ENCODE measurements at places on chromosomes 1 and 21.

- DNase-seq = no peak
These were observed 57.9 kb upstream of the KCNE2 start for GRCh38 chr21:34305605-34306604.

DNA sequence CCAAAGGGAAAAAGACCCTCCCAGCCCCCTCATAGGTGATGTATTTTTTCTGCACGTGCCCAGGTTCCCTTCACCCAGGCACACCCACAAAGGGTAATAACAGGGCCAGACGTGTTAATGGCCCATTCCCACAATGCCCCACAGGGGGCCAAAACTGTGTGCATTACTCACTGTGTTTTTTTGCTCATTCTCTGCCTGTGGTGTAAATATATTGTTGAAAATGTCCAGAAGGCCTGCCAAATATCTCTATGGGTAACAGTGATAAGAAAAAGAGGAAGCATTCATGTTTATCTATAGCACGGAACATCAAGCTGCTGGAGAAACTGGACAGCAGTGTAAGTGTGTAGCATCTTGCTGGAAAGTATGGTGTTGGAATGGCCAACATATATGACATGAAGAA, 21.9 kb downstream of the RHEX start:
- no peak for DNase-seq

DNA sequence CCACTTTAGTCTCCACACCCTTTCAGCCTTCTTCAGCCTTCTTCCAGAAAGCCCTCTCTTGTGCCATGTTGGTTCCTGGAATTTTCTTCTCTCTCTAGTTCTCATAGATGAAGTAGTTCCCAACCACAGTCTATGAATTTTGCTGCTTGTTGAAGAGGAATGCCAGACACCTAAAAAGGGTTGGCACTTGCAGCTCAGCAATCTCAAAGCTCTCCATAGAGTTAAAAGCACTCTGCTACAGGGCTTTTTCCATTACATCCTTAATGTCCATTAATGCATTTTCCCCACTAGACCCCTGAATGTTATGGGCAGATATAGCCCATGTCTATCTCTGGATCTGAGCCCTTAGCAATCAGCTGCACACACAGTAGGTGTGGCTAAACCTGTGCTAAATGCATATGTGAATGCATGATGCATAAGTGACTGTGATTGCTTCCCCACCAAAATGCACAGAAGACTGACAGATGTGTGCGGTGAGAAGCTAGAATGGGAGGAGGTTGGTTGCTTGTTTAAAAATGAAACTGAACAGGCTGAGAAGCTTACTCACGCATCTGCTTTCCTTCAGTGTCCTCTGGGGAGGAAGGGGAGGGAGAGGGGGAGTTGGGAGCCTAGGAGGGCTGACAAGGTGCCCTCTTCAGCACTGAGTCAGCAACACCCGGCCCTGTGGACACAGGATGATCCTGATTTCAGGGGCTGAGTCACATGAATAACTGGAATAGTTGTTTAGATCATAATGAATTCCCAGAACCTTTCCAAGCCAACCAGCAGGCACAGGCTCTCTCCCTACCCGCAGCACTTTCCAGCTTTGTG, 146.1 kb upstream of the FGGY start:
- DNase-seq = peak; percentile 99

DNA sequence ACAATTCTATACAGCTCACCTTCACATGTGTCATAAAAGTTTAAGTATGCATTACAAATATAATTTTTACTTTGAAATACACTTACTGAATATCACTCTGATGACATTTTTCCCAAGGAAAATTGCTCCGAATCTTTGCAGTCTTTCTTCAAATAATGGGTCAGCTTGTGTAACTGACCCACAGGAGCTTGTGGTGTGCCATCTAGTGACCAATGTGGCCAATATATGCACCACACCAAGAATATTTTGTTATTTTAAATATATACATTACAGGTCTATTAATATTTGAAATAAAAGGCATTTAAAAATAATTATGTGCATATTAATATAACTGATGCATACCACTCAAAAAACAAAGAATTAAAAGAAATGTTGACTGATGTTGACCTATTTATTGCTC, 271.4 kb downstream of the TBX15 start:
- peak; percentile 11 for DNase-seq

DNA sequence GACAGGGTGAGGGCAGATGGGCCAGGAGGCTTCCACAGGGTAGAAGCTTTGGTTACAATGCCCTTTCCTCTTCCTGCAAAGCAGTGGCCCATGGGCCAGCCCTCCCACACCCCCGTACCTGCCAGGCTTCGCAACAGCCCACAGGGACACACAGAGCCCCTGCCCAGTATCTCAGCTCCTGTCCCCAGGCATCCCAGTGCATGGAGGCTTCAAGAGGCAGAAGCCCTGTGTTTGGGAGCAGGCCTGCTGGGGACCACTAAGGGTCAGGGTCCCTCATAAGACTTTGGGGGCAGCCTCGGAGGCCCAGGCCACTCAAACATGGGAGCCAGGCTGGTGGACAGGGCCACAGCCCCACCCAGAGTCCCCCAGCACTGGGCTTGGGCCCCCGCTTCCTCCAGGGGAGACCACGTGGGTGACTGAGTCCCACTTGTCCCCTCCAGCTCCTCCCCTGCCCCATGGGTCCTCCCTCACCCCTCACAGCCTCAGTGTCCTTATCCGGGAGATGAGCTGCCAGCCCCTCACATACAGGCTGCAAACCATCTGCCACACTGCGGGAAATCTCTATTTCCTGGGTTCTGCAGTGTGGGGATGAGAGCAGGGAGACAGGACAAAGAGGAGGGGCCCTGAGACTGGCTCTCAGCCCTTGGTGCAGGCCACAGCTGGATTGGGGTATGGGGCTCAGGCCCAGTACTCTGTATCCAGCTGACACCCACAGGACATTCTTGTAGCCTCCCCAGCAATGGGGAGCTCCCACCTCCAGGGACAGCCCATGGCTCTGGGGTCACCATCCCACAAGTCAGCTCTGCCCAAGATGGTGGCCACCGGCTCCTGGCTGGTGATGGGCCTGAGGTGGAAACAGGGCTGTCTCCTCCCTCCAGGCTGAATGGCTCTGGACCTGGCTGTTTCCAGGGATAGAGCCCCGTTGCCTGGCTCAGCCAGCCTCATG, 50.7 kb downstream of the WNT9A start:
- DNase-seq = no peak

GRCh38 chr1:36279789-36280296, 26.3 kb upstream of the SH3D21 start:
- no peak for DNase-seq

DNA sequence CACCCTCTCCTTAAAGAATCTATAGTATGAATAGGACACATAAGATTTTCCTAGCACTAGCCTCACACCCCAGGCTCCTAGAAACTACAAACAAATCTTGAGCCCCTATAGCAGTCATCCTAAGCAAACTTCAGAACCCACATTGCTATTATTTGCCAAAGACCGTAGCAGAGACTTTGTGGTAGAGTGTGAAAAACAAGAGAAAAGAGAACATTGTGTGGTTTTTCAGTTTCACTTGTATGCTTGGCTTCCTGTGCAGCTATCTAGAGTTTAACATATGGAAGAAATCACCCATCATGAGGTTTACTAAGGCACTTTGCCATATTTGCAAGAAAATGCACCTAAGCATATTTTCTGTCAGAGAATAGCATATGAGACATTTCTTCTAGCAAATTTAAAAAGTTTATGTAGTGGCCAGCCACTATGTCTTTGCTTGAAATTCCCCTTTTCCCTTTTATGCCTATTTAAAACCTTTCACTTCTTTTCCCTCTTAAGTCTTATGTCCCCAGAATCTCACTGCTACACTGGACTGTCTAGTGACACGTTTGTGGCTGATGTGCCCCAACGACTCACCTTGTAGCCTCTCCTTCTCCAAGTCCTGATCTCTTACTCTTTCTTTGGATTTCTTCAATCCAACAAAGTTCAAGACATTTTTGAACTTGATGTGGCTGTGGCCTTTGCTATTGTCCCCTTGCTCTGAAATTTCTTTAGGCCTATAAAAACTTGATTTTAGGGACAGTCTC, 25.6 kb downstream of the CCDC190 start:
- no peak for DNase-seq

- DNase-seq = no peak
These were observed 57.8 kb upstream of the COL18A1 start for GRCh38 chr21:45347048-45347711.

- no peak for DNase-seq
These were observed 975.7 kb upstream of the PRMT6 start for GRCh38 chr1:106080608-106081325.

DNA sequence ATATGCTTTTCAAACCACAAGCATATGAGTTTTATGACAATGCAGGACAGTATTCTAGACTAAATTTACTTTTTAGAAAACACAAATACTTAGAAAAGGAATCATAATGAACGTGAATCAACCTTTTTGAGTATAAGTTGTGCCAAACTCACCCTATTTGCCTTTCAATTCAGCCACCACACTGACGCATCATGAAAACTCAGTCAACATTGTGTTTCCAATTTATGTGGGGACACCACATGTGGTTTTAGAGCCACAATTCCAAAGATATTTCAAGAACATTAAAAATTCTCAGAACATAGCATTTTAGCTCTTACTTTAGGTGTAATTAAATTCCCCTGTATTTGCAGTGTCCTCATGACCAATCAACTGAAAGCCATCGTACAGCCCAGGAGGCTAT, 118.8 kb downstream of the PTBP2 start:
- DNase-seq = no peak

Data from RKO (cell line).